ENCODE measurements at places on chromosomes 5 and 9.

- DNase-seq = peak; percentile 12
Measured at GRCh38 chr5:114055318-114056184, 306.3 kb upstream of the KCNN2 start.

DNA sequence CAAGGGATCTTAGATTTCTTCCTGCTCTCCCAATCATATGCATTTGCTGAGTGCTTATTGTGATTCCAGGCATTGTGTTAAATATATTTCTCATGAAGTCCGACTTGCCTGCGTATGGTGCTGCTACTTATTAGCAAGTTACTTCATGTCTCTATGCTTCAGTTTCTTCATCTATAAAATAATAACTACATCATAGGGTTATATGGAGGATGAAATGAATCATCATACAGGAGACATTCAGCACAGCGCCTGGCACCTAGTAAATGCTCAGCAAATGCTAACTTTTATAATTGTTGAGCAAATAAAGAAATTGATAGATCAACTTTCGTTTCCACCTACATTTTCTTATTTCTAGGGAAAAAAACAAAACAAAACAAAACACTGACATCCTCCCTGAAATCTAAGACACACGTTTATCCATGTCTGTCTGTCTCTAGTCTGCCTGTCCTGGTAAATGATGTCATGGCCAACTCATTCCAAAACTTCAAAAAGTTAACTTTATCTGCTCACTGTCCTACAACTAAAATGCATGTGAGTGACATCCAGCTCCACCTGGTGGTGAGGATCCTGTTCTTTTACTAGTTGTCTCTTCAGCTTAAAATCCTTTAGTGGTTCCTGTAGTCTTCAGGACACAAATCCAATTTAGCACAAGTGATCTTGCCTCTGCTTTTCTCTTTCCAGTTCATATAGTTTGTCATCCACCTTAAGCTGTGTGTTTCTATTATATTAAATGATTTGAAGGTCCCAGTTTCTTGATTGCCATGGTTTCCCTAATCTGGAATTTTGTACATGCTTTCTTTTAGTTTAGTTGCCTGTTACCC, 27.7 kb downstream of the PPP3R2 start:
- DNase-seq = no peak

DNA sequence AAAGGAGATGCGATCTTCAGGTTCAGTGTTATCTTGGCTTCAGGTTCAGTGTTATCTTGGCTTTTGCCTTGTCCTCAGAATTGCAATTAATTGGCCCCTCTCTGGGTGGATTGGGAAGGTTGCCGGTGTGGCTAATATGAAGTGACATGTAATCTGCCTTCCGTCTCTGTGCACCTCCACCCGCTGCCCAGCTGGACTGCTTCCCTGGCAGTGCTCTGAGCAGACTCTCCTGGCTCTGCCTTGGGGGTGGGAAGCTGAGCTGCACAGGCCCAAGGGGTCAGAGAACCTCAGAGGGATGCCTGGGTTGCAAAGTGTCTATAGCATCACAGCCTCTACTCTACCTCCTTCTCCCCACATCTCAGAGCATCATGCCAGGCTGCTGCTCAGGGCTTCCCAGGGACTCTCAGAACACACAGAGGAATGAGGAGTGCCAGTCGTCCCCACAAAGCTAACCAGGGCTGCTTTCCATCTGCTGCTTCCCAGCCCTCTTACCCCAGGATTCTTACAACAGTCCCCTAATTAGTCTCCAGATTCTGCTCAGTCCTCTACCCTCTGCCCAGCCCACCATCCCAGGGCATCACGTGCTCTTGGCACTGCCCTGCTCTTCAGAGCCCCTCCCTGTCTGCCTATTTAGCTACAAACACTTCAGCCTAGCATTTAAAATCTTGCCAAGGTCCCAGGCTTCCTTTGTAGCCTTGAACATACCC, 54.4 kb upstream of the AFAP1L1 start:
- peak; percentile 88 for DNase-seq

- no peak for DNase-seq
Measured at GRCh38 chr5:151724360-151724759, 34.1 kb downstream of the ATOX1 start.

GRCh38 chr9:99004717-99005460, 61.2 kb downstream of the COL15A1 start:
- DNase-seq = no peak

- DNase-seq = no peak
Measured at GRCh38 chr9:135809166-135809565, 98.2 kb downstream of the CAMSAP1 start.

- DNase-seq = peak; percentile 7
Measured at GRCh38 chr9:469672-470551, 255.2 kb downstream of the DOCK8 start.

- no peak for DNase-seq
Measured at GRCh38 chr9:85723215-85723614, 18.5 kb downstream of the AGTPBP1 start.

- DNase-seq = no peak
Measured at GRCh38 chr9:133008824-133009223, 22.0 kb upstream of the GTF3C5 start.

DNA sequence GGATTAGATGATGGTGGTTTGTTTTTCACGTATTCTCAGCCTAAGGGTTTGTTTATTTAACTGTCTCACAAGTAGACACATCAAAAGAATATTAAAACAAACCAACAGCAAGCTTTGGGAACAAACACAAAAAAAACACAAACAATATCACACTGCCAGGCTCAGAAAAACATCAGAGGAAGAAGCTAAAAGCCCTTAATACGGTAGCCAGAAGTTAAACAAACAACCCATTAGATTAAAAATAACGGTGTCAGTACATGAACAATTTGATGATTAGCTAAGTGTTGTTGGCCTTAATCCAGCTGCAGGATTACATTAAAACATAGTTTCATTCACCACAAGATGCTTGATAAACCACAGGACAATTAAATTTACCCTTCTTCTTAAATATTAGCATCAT, 15.9 kb upstream of the DMRT2 start:
- DNase-seq = no peak

GRCh38 chr9:30329431-30329830, 2055.0 kb upstream of the ACO1 start:
- DNase-seq = no peak

DNA sequence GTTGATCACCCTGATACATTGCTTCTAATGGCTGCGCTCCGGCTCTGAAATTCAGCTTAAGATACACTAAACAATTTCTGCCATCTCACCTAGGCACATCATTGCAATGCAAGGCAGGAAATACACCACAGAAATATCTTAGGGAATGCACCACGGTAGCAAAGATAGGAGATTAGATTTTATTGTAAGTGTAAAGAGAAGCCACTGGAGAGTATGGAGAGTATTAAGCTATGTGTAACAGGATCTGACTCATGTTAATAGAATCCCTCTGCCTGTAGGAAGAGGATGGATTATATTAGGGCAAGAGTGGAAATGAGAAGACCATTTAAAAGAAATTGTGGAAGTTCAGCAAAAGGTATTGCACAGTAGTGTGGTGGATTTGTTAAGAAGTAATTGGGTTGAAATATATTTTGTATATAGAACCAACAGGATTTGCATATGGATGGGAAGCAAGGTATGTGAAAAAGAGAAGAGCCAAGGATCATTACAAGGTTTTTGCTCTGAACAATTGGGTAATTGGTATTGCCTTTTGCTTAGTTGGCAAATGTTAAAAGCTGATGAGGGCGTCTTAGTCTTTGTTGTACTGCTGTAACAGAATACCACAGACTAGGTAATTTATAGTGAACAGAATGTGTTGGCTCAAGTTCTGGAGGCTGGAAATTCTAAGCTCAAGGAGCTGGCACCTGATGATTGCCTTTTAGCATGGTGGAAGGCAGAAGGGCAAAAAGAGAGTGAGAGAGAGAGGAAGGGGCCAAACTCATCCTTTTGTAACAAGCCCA, 636.1 kb downstream of the PSAT1 start:
- no peak for DNase-seq

DNA sequence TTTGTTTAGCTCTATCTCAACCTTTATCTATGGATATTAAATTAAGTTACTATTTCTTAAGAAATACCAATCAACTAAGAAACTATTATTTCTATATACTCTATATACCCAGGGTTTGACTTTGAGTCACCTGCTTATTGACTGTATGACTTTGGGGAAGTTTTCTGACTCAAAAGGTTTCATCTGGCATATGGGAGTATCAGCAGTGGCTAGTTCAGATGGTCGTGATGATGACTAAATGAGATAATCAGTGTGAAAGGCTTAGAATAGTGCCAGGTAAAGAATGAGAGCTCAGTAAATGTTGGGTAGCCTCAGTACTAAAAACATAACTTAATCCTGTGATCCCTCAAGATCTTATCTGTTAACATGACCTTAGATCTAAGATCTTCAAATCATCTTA, 179.7 kb upstream of the ISL1 start:
- no peak for DNase-seq

- DNase-seq = no peak
Measured at GRCh38 chr5:124790301-124790894, 44.0 kb upstream of the ZNF608 start.

GRCh38 chr9:70746760-70747159, 332.3 kb upstream of the KLF9 start:
- no peak for DNase-seq

DNA sequence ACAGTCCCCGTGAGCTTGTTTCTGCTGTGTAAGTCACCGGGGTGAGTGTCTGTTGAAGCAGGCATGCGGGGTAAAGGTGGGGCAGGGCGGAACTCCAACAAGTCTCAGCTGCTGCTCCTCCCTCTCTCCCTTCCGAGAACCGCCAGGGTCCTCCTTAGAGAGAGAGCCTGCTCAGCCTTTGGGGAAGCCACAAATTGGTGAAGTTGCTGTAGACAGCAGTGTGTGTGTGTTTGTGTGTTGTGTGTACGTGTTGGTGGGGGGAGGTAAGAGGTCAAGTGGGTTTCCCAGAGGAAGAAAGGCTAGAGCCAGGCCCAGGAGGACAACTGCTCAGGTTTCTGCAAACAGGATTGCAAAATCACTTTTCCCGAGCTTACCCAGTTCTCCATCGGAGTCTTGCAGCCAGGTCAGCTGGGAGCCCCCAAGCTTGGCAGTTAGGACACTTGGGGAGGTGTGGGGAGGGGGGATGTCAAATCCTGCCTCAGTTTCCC, 38.9 kb upstream of the DAB2IP start:
- no peak for DNase-seq

GRCh38 chr9:131358556-131358955, 35.3 kb upstream of the PRRC2B start:
- no peak for DNase-seq

DNA sequence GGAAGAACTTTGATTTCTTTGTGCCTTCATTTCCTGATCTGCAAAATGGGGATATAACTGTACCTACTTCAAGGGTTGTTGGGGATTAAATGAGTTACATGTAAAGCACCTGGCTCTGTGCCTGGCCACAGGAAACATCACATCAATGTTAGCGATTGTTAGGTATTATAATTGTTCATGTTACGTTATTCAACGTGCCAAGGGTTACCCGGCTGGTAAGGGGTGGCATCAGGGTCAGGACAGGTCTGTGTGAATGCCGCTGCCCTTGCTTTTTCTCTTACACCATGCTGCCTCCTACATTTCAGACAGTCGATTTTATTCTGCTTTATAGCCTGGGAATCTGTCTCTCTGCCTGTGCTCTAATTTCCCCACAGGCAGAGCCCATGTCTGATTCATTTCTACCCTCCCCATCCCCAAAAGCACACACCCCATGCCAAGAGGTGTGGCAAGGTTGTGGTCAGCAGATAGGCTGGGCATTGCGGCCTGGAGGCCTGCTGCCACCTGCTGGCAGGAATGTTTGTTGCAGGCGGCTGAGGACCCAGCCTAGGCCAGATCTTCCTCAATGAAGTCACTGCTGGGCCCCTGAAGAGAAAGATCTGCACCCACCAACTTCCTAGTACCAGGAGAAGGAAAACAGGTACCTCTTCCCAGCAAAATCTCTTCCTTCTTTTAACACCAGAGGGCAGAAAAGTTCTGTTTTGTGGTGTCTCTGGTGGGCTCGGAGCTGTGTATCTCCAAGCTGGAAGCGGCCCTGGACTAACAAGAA, 5.3 kb downstream of the ANKS6 start:
- DNase-seq = peak; percentile 54

GRCh38 chr5:38210676-38211353, 47.5 kb upstream of the EGFLAM start:
- no peak for DNase-seq

DNA sequence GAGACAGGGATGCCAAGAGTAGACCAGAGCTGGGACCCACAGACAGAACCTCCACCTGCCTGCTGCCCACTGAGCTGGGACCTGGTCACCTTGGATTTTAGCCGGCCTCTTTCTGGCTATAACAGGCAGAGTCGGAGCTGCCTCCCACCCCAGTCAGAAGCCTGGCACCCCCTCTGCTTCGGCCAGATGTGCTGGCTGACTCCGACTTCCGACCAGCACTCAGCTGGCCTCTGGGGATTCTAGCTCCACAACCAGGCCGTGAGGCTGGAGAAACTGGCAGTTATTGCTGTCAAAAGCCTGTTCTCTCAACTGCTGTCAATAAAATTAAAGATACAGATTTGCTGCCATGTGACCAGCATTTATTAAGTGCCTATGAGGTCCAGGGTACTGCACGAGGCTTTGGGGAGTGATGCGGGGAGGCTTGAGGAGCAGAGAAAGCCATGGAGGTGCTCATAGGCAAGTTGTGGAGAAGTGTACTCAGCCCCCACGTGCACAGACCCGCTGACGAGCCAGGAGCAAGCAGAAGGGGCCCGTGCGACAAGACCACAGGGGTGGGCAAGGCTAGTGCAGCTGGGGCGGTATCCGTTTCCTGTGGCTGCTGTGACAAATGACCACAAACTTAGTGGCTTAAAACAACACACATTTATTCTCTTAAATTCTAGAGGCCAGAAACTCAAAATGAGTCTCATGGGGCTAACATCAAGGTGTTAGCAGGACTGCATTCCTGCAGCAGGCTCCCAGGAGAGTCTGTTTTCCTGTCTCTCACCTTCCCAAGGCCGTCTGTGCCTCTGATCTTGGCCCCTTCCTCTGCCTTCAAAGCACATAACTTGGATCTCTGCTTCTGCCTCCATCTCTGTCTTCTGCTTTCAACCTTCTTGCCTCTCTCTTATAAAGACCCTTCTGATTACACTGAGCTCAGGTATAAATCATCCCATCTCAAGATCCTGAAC, 13.1 kb downstream of the GFI1B start:
- DNase-seq = no peak

GRCh38 chr5:53100606-53101005, 9.0 kb downstream of the MOCS2 start:
- no peak for DNase-seq

- DNase-seq = no peak
Measured at GRCh38 chr9:107404161-107404560, 85.4 kb downstream of the KLF4 start.

DNA sequence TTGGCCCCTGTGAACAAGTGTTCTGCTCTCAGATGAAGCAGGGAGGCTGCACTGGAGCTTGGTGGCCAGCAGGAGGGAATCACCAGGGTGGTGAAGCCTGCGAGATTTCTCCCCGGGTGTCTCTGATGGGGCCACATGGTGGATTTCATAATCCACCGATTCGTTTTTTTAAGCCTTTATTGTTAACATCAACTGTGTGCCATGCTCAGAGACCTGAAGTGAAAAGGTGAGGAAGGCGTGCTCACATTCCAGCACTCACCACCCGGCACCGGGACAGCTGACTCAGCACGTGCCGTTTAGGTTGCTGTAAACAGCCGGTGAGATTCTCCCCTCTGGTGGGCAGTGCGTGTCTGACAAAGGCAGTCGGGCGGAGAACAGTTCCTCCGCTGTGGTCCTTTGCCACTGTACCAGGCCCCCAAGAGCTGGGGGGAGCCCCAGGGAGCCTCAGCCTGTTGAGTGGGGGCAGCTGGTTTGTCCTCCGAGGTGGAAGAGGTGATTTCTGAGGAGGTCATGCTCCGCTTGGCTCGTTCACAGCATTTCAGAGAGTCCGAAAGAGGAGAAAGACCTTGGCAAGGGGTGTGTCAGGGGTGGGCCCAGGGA, 12.7 kb upstream of the AHRR start:
- no peak for DNase-seq

- DNase-seq = no peak
Measured at GRCh38 chr5:34519489-34520220, 136.5 kb upstream of the RAI14 start.
